Gastrocnemius medialis (tissue), 4 donors: ENCODE measurements at places on chromosomes 6 and 20. TPM values are rescaled to one million over a fixed set of nuclear protein-coding genes. Genes with fewer than 3 reads are reported as not detected.

DNA sequence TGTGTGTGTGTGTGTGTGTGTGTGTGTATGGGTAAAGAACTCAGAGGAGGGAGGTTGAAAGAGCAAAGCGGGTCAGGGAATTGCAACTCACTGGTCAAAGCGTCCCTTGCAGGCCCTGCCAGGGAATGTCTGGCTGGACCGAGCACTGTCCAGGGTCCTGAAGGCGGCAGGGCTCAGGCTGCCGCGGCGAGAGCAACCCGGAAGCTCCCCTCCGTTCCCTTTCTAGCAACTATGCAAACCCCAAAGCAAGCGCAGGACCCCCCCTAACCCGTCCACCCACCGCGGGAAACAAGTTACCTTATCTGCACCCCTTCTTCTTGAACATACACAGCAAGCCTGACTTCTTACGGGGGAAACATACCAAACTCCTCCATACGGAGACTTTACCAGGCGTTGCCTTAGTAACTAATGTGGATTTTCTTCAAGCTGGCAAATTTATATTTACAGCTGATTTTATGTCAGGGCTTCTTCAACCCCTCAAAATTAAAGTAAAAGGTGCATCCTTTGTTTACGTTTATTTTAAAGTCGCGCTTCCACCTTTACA is 538 bp upstream of the GRM1 start:
- H3K36me3 ChIP-seq, result no peaks in the 10 kb centered on the region
- H3K27me3 ChIP-seq, result peaks cover 26% of the 10 kb centered on the region
- H3K4me3 ChIP-seq, result no peak overlapping the region

- no peak overlapping the region for H3K4me3 ChIP-seq
- no peak for DNase-seq
- no peak overlapping the region for H3K27ac ChIP-seq
- H3K27me3 ChIP-seq, result no peaks in the 10 kb centered on the region
- H3K4me1 ChIP-seq, result no peaks in the 10 kb centered on the region
Measured at GRCh38 chr20:63567386-63568169, 6.5 kb downstream of the HELZ2 start.

- no peak overlapping the region for H3K27ac ChIP-seq
- peaks cover 62% of the 10 kb centered on the region for H3K4me1 ChIP-seq
Measured at GRCh38 chr6:136763716-136764516, 28.4 kb downstream of the MAP3K5 start.

DNA sequence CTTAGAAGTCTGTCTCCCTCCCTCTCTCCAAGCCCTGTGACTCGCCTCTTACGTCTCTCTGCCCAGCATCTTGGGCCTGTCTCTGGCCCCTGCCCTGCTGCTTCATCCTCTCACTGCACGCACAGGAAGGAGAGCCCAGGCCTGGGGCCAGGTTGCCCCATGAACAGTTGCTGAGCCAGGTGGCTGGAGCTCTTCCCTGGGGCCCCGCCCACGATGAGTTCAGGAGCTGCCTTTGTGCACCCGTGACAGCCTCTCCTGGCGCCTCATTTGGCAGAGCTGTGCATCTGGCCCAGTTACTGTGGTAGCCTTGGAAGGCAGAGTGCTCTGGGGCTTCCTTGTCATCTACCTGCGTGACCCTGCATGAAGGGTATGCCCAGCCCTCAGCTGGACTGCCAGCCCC is 44.5 kb downstream of the SLC52A3 start:
- no peak overlapping the region for H3K27ac ChIP-seq
- peak; percentile 20 for DNase-seq
- H3K36me3 ChIP-seq, result no peaks in the 10 kb centered on the region
- no peak overlapping the region for H3K4me3 ChIP-seq

GRCh38 chr20:44590980-44591778 is 8.8 kb downstream of the PKIG start:
- peaks cover 56% of the 10 kb centered on the region for H3K4me1 ChIP-seq
- H3K27me3 ChIP-seq, result no peaks in the 10 kb centered on the region
- H3K27ac ChIP-seq, result no peak overlapping the region
- no peaks in the 10 kb centered on the region for H3K36me3 ChIP-seq
- DNase-seq, result no peak

DNA sequence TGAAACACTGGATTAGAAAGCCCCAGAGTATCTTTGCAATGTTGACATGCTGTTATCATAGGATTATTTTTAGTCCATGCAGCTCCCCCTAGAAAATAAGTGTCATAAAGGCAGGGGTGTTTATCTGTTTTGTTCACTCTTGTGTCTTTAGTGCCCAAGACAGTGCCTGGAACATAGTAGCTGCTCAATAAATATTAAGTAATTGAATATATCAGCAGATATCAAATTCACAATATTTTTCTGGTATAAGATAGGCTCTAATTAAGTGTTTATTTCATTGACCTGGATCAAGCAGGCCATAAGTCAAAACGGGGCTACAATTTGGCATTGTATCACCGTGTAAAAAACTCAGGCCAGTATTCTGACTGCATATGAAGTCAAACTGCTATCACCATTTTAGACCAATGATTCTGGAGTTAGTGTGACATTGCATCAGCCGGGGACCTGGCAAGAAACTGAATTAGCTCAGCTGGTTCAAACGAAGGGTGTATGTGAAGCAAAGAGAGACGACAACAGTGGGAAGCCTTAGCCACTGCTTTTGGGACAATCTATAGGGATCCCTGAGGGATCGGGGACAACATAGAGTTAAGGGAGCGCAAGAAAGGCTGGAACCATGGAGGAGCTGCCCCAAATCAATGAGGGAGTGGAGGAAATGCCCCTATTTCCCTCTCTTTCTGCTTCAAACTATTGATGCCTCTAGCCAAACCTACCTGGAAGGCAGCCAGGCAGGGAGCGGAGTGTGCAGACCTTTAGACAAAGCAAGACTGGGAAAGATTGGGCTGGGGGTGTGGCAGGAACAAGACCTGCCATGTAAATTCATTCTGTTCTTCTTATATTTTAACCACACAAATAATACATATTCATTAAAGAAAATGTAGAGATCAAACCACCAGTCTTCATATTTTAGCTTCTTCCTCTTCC is 112.2 kb downstream of the PLEKHG1 start:
- no peak overlapping the region for H3K27ac ChIP-seq
- H3K4me3 ChIP-seq, result no peak overlapping the region
- no peaks in the 10 kb centered on the region for H3K4me1 ChIP-seq
- H3K36me3 ChIP-seq, result no peaks in the 10 kb centered on the region

DNA sequence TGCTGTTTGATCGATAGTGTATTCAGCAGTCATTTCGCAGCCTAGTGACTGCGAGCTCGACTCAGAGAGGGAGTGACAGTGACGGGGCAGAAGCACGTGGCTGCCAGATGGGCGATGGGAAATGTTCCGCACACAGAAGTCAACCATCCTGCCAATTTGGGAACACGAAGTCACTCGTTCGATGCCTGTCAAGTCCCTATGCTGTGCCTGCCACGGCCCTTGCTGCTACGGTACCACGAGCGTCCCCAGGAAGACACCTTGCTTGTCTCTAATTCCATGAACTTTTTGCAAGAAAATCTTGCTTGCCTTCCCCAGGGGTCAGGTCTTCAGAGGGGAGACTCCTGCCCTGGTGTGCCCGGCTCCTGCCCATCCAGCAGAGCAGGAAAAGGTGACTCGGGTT is 17.0 kb upstream of the STX16 start:
- peaks cover 5% of the 10 kb centered on the region for H3K4me1 ChIP-seq
- DNase-seq, result no peak
- no peak overlapping the region for H3K4me3 ChIP-seq
- H3K27me3 ChIP-seq, result no peaks in the 10 kb centered on the region
- H3K36me3 ChIP-seq, result no peaks in the 10 kb centered on the region

- H3K36me3 ChIP-seq, result no peaks in the 10 kb centered on the region
- no peaks in the 10 kb centered on the region for H3K27me3 ChIP-seq
- peaks cover 4% of the 10 kb centered on the region for H3K4me1 ChIP-seq
- H3K4me3 ChIP-seq, result no peak overlapping the region
- no peak overlapping the region for H3K27ac ChIP-seq
Measured at GRCh38 chr20:8492173-8492572, 360.1 kb downstream of the PLCB1 start.

DNA sequence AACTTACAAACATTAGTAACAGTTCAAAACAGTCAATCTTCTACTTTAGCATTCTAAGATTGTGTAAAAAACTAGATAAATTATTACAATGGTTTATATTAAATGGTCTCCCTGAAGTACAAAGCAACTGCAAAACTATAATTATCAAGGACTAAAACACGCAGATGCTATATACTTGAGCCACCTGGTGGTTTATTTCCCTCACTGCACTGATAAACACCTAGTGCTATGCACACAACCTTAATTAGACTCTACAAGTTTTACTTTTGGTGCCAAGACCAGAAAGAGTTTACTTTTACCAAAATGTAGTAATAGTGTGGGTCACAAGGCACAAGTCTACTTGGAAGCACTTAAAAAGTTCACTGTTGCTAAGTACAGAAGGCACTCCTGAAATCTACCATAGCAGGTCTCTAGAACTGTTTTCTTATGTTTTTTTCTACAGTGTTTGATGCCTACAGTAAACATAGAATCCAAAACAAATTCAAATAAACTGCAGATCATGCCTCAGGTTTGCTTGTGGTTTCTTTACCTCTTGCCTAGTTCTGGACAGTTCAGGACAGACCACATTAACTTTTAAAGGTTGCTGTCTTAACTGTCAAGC is 49.2 kb downstream of the GMDS start:
- no peak overlapping the region for H3K4me3 ChIP-seq
- H3K27me3 ChIP-seq, result no peaks in the 10 kb centered on the region
- no peak overlapping the region for H3K27ac ChIP-seq
- no peaks in the 10 kb centered on the region for H3K36me3 ChIP-seq

DNA sequence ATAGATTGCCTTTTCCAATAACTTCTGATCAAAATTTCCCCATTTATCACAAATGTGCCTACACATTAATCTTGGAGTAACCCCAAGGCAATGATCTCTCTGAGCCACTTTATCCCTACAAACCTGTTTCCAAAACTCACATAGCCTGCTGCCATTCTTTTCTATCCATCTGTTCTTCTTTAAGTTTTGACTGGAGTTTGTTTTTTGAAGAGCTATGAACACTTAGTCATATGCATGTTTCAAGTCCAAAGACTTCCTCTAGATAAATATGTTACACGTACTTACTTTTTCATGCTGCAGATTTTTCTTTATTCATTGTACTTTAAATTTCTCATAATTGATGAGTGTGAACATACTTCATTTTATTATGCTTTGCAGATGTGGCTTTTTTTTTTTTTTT is 488.9 kb upstream of the CITED2 start:
- no peaks in the 10 kb centered on the region for H3K4me1 ChIP-seq
- H3K36me3 ChIP-seq, result no peaks in the 10 kb centered on the region
- no peak for DNase-seq
- H3K27ac ChIP-seq, result no peak overlapping the region

DNA sequence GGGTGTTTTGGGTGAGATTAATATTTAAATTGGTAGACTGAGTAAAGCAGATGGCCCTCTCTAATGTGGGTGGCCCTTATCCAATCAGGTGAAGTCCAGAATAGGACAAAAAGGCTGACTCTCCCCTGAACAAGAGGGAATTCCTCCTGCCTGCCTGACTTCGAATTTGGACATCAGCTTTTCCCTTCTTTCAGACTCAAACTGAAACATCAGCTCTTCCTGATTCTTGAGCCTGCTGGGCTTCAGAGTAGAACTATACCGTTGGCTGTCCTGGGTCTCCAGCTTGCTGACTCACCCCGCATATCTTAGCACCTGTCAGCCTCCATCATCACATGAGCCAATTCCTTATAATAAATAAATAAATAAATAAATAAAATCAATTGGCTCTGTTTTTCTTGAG is 15.0 kb upstream of the TGM6 start:
- no peak for DNase-seq
- no peaks in the 10 kb centered on the region for H3K4me1 ChIP-seq
- H3K4me3 ChIP-seq, result no peak overlapping the region
- H3K27me3 ChIP-seq, result no peaks in the 10 kb centered on the region
- H3K36me3 ChIP-seq, result no peaks in the 10 kb centered on the region

GRCh38 chr6:88441346-88441745 is 275.2 kb upstream of the CNR1 start:
- DNase-seq, result no peak
- H3K27me3 ChIP-seq, result no peaks in the 10 kb centered on the region
- no peaks in the 10 kb centered on the region for H3K36me3 ChIP-seq
- no peak overlapping the region for H3K4me3 ChIP-seq
- H3K4me1 ChIP-seq, result no peaks in the 10 kb centered on the region

DNA sequence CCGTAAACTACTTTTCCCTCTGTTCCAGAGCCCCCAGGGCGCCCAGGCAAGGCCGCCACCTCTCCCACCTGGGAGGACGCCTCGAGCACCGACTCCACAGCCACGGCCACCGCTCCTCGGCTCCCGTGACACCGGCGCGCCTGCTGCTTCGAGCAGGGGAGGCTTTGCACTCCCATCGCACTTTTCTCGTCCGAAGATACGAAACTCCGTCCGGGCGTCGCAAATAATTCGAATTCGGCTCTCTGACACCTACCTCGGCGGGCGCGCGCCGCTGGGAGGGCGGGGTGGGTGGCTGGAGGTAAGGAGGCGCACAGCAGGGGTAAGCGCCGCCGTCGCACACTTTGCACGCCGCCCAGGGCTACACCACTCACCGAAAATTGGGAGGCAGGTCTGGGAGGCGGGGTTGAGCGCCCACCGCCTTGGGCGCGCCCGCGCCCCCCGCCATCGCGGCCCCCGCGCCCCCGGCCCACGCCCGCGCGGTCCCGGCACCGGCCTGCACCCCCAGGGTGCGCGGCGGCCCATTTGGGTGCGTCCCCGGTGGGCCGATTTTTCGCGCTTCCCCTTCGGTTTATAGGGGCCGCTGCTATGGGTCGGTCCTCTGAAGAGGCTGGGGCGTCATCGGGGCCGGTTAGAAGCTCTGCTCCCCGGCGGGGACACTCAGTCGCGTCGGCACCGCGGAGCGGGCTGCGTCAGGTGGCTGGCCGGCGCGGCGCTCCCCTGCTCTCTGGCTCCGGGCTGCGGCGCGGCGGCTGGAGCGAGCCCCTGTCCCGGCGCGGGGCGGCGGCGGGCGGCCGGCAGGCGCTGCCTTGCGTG is 36.2 kb downstream of the GNAS start:
- no peaks in the 10 kb centered on the region for H3K36me3 ChIP-seq
- H3K4me3 ChIP-seq, result peak overlapping the region; percentile 80
- H3K27me3 ChIP-seq, result no peaks in the 10 kb centered on the region
- DNase-seq, result peak; percentile 74
- H3K4me1 ChIP-seq, result peaks cover 12% of the 10 kb centered on the region

DNA sequence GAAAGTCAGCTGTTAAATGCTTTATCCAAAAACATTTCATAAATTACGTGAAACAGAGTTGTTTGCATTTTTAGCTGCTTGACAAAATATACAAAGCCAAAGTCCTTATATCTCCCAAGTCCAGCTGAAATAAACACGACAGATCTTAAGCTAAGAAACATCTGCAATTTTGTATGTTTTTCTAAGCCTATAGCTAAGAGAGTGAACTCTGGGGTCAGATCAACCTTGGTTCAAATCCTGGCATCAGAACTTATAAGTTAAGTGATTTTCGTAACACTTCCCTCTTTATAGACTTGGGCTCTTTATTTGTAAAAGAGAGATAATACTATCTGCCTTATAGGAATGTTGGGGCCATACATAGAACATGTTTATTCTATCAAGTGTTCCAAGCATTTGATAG is 176.7 kb downstream of the PTPRK start:
- DNase-seq, result no peak
- H3K27me3 ChIP-seq, result no peaks in the 10 kb centered on the region
- H3K4me3 ChIP-seq, result no peak overlapping the region
- H3K36me3 ChIP-seq, result no peaks in the 10 kb centered on the region

- H3K27me3 ChIP-seq, result no peaks in the 10 kb centered on the region
- H3K4me3 ChIP-seq, result peak overlapping the region; percentile 75
- H3K27ac ChIP-seq, result peak overlapping the region; percentile 99
- no peak for DNase-seq
- H3K36me3 ChIP-seq, result peaks cover 18% of the 10 kb centered on the region
- H3K4me1 ChIP-seq, result peaks cover 46% of the 10 kb centered on the region
Measured at GRCh38 chr20:50930139-50930975, 880 bp downstream of the ADNP start.

IL17F gene
- total RNA-seq, result not detected

ADGRF4 gene
- not detected for total RNA-seq

RAET1G gene
- not detected for total RNA-seq

SYNDIG1 gene
- 1.3 TPM for total RNA-seq

C6orf141 gene
- not detected for total RNA-seq
